Stimulated activated CD4-positive, alpha-beta T cell treated with anti-CD3 and anti-CD28 coated beads, TNF-alpha, amount 100 ng/mL, for 1 hour (primary cell): ENCODE measurements at places on chromosomes 4 and X.
A peak's percentile ranks its signal among the peaks of the same experiment; 100 is the strongest.

DNA sequence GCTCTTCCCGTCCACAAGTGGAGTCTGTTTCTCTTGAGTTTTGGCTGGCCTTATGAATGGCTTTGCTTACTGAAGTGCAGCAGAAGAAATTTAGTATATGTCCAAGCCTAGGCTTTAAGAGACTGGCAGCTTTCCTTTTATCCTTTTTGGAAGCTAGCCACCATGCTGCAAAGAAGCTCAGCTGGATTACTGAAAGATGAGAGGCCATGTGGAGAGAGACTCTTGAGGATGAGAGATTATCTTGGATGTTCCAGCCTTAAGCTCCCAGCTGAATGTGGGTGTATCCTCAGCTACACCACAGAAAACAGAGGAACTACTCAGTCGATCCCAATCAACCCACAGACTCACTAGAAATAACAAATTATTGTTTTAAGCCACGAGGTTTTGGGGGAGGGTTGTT lies 12.5 kb downstream of the CCNG2 start:
- DNase-seq, result no peak

- DNase-seq, result no peak
Measured at GRCh38 chr4:89998469-89999011, 103.9 kb downstream of the MMRN1 start.

DNA sequence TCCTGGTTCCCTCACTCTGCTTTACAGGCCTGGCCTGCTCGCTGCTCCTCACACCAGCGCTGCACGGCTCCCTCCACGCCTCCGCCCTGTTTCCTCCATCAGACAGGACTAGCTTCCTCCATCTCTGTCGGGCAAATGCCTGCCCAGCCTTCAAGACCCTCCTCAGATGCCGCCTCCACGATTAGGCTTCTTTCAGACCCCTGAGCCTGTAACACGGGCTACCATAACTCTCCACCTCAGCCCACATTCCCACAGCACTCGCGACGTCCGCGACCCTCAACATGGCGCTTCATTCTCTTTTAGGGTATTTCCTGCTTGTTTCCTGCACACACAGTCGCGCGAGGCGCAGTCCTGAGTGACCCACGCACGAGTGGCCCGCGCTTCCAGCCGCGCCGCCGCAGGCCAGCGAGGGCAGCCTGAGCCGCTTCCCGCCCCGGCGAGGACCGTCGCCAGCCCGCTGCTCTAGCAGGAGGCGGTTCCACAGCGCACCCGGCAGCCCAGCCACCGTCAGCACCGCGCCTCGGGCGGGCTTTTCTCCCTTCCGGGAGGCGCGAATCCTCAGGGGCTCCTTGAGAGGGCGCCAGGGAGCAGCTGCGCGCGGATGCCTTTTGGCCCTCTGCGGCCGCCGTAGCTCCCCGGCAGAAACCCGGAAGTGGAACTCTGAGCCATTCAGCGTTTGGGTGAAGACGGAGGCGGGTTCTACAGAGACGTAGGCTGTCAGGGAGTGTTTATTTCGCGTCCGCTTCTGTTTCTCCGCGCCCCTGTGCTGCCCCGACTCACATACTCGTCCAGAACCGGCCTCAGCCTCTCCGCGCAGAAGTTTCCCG lies at the start of gene FRG1:
Gene FRG1 (plus strand): TSS at position 695 of the 827 bp plus-strand sequence. CDS start 138 bp downstream, outside the sequence.
- peak; percentile 98 for DNase-seq

GRCh38 chr4:182065255-182065654 lies 177.9 kb upstream of the TENM3 start:
- DNase-seq, result no peak

- DNase-seq, result no peak
Measured at GRCh38 chr4:113555868-113556267, 205.7 kb downstream of the CAMK2D start.

GRCh38 chr4:184768296-184768695 lies 34.4 kb upstream of the CENPU start:
- DNase-seq, result no peak

GRCh38 chr4:136458326-136458725 lies 1074.0 kb downstream of the PCDH18 start:
- DNase-seq, result no peak

- DNase-seq, result no peak
Measured at GRCh38 chrX:13721371-13721770, 13.0 kb downstream of the TRAPPC2 start.

DNA sequence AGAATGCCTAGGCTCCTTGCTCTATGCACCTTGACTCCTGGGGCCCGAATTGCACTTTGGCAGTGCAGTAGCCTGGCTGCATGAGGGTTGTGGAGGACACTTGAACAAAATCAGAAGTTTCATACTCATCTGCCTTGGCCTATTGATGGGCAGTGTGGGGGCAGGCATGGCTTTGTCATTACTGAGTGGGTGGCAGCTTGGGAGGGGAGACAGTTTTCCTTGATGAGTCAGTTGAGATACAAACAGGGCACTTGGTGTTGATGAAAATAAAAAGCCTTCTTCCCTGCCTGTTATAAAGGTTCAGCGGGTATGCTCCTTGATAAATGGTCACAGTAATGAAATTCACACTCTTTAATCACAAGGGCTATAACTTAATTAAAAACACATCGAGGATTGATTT lies 126.8 kb upstream of the MAMLD1 start:
- DNase-seq, result no peak

DNA sequence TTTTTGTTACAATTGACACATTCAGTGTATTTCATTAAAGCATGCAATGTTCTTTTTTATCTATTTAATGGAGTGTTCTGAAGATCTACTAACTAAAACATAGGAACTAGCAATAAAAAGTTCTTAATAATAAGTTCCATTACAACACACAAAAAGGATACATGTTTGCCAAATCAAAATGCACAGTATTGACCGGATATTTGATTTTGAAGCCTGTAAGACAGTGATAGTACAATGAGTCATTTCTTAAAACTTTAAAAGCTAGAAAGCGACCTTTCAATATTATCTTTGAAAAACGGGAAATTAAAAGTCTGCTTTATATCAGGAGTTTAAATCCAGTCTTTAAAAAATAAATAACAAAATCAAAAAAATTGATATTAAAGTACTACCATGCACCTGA lies 2.4 kb upstream of the PRDM5 start:
- DNase-seq, result no peak

GRCh38 chrX:95056901-95057300 lies 1382.9 kb downstream of the FAM133A start:
- no peak for DNase-seq

- no peak for DNase-seq
Measured at GRCh38 chrX:31178769-31179125, 106.9 kb upstream of the FTHL17 start.

GRCh38 chr4:168981460-168981859 lies 28.6 kb downstream of the CBR4 start:
- no peak for DNase-seq

- no peak for DNase-seq
Measured at GRCh38 chr4:98867648-98868047, 61.3 kb downstream of the EIF4E start.

- no peak for DNase-seq
Measured at GRCh38 chr4:181677201-181677600, 566.0 kb upstream of the TENM3 start.
